ENCODE measurements at places on chromosomes 2 and 18.

DNA sequence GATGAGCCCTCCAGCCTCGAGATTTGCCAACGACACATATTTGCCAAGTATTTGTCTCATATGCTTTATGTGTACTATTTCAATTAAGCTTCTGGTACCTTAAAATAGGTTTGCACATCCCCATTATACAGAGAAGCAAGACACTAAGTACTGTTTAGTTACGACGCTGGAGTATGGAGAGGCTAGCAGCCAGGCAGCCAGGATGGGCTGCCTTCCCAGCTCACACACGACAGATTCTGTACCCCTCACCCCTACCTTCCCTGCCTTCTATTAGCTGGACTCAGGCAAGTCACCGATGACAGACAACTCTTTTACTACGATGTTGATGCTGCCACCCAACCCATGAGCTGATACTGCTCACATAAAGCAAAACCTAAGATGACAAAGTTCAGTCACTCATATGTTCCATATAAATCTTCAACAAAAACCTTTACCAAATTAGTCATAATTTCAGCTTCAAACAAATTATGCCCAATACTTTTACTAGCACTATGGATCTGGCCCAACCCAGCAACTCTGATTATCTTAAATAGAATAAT is 17.0 kb downstream of the PDIA6 start:
- no peak for DNase-seq

- no peak for DNase-seq
Measured at GRCh38 chr18:49865401-49865800, 52.1 kb upstream of the ACAA2 start.

DNA sequence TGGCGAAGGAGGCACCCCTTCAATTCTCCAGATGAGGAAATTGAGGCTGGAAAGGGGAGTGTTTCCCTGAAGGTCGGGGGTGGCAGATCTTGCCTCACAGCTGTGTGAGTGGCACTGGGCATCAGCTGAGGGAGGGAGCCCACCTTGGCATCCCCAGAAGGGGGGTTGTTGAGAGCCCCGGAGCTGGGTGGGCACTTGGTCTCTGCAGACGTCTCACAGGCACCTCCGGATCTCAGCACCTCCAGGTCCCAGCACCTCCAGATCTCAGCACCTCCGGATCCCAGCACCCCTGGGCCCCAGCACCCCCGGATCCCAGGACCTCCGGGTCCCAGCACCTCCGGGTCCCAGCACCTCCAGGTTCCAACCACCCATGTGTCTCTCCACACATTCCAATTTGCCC is 137.9 kb downstream of the NFATC1 start:
- no peak for DNase-seq

GRCh38 chr2:58671675-58672074 is 430.6 kb upstream of the FANCL start:
- DNase-seq, result no peak

DNA sequence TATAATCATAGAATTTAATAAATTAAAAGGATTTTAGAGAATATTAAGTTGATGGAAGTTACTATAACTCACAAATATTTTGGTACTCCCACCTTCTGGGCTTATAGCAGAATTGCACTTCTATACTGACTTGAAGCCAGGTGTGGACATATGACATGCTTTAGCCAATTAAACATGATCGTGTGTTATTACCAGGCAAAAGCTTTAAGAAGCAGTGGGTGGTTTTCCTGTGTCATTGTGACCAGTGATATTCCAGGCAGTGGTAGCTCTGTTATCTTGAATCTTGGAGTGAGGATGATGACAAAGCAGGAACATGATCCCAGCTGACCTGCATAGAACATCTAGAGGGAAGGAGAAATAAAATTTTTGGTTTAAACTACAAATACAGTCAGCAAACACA is 370.9 kb upstream of the ZEB2 start:
- no peak for DNase-seq

All from LoVo (cell line).